ENCODE measurements at places on chromosomes 6 and 20. TPM values are rescaled to one million over a fixed set of nuclear protein-coding genes. Genes with fewer than 3 reads are reported as not detected.

AVP gene
- not detected for total RNA-seq

PRPF6 gene
- total RNA-seq, result 70.8 TPM

MUC22 gene
- not detected for total RNA-seq

TLDC2 gene
- not detected for total RNA-seq

HSD17B8 gene
- total RNA-seq, result 11.0 TPM

TRIM31 gene
- total RNA-seq, result not detected

RBPJL gene
- total RNA-seq, result not detected

TBXT gene
- total RNA-seq, result not detected

CASS4 gene
- total RNA-seq, result 9.0 TPM

IYD gene
- total RNA-seq, result not detected

AGPAT4 gene
- 8.8 TPM for total RNA-seq

TINAG gene
- total RNA-seq, result not detected

KCNQ2 gene
- total RNA-seq, result 0.10 TPM

SLC17A4 gene
- total RNA-seq, result not detected

HEY2 gene
- total RNA-seq, result not detected

PDE7B gene
- total RNA-seq, result 0.57 TPM

DZANK1 gene
- total RNA-seq, result 1.7 TPM

GPX5 gene
- total RNA-seq, result not detected

DNA sequence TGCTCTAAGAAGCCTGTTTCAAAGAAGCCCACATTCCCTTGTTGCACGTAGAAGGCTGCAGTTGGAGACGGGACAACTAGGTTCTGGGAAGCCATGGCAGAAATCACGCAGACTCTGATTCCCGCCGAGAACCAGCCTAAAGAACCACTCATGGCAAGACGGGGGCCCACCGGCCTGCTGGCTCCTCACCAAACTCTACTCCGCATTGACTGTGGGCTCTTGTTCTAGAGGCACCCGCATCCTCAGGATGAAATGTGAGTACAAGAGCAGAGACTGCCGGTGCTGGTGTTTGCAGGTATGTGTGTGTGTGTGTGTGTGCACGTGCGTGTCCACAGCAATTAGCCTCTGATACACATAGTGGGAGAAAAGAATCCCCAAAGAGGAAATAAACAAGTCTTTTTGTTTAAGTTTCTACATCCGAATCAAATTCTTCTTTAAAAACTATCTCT lies 42.3 kb upstream of the NR2E1 start:
- H3K27me3 ChIP-seq, result peaks cover 88% of the 10 kb centered on the region
- H3K4me1 ChIP-seq, result peaks cover 9% of the 10 kb centered on the region
- H3K4me3 ChIP-seq, result no peak overlapping the region
- H3K36me3 ChIP-seq, result no peaks in the 10 kb centered on the region
- H3K27ac ChIP-seq, result no peak overlapping the region
- DNase-seq, result no peak

- no peak for DNase-seq
- H3K36me3 ChIP-seq, result no peaks in the 10 kb centered on the region
- peaks cover 3% of the 10 kb centered on the region for H3K4me1 ChIP-seq
- H3K4me3 ChIP-seq, result no peak overlapping the region
Measured at GRCh38 chr6:154991207-154991606, 3.9 kb upstream of the TIAM2 start.

DNA sequence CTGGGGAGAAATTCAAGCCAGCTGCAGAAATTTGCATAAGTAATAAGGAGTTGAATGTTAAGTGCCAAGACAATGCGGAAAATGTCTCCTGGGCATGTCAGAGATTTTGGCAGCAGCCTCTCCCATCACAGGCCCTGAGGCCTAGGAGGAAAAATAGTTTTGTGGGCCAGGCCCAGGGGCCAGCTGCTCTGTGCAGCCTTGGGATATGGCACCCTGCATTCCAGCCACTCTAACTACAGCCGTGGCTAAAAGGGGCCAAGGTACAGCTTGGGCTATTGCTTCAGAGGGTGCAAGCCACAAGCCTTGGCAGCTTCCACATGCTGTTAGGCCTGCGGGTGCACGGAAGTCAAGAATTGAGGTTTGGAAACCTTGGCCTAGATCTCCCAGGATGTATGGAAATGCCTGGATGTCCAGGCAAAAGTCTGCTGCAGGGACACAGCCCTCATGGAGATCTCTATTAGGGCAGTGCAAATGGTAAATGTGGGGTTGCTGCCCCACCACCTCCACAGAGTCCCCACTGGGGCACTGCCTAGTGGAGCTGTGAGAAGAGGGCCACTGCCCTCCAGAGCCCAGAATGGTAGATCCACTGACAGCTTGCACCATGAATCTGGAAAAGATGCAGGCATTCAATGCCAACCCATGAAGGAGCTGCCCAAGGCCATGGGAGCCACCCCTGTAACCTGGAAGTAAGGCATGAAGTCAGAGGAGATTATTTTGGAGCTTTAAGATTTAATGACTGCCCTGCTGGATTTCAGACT lies 126.5 kb downstream of the DTNBP1 start:
- no peaks in the 10 kb centered on the region for H3K4me1 ChIP-seq
- H3K36me3 ChIP-seq, result peaks cover 8% of the 10 kb centered on the region
- H3K27ac ChIP-seq, result no peak overlapping the region
- no peak for DNase-seq
- no peaks in the 10 kb centered on the region for H3K27me3 ChIP-seq

DNA sequence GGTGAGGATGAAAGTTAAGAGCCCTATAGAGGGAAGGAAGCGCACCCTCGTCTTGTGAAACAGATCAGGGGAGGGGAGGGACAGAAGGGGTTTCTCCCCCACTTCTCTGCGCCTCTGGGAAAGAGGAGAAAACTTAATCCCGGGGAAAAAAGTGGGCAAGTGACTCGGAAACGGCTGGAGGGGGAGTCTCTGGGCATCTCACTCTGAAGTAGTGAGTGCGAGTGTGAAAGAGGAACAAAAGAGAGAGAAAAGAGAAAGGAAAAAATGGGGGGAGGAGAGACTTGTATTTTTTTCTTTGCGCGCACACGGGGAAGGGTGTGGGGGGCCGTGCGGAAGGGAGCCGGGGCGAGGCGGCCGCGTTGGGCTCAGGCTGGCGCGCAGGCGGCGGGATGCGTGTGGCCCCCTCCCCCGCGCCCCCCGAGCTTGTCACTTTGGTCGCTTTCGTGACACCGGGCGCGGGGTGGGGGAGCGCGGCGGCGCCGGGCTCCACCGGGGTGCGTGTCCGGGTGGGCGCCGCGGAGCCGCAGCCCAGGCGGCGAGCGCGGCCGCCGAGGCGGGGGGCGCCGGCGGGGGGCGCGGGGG lies 454 bp downstream of the L3MBTL3 start:
- DNase-seq, result peak; percentile 26
- H3K4me1 ChIP-seq, result peaks cover 26% of the 10 kb centered on the region
- no peaks in the 10 kb centered on the region for H3K27me3 ChIP-seq
- H3K36me3 ChIP-seq, result peaks cover 8% of the 10 kb centered on the region

DNA sequence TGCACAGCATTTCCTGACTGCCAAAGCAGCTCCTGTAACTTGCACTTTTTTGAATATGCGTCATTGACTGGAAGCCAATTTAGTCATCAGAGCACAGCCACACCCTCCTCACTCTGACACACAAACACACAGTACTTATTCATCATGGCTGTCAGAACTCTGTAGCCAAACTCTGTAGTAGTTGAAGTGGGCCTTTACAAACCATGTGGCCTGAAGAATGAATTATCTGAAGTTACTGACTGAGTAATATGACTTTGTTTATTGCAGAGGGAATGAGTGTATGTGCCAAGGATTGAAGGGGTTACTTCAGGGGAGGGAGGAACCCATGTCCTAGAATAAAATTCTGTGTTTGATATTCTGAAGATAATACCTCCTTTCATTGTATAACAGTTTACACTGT lies 102.7 kb downstream of the FIG4 start:
- no peaks in the 10 kb centered on the region for H3K27me3 ChIP-seq
- H3K36me3 ChIP-seq, result peaks cover 1% of the 10 kb centered on the region
- no peak overlapping the region for H3K27ac ChIP-seq
- peaks cover 3% of the 10 kb centered on the region for H3K4me1 ChIP-seq
- DNase-seq, result no peak

- H3K4me3 ChIP-seq, result no peak overlapping the region
- no peaks in the 10 kb centered on the region for H3K4me1 ChIP-seq
- no peak overlapping the region for H3K27ac ChIP-seq
- H3K36me3 ChIP-seq, result peaks cover 9% of the 10 kb centered on the region
- no peaks in the 10 kb centered on the region for H3K27me3 ChIP-seq
Measured at GRCh38 chr6:41122373-41122772, 31.8 kb downstream of the TREML1 start.

- no peak for DNase-seq
- H3K27me3 ChIP-seq, result peaks cover 6% of the 10 kb centered on the region
- no peak overlapping the region for H3K27ac ChIP-seq
- H3K36me3 ChIP-seq, result no peaks in the 10 kb centered on the region
- no peak overlapping the region for H3K4me3 ChIP-seq
- no peaks in the 10 kb centered on the region for H3K4me1 ChIP-seq
Measured at GRCh38 chr6:113739041-113739655, 118.0 kb upstream of the MARCKS start.

DNA sequence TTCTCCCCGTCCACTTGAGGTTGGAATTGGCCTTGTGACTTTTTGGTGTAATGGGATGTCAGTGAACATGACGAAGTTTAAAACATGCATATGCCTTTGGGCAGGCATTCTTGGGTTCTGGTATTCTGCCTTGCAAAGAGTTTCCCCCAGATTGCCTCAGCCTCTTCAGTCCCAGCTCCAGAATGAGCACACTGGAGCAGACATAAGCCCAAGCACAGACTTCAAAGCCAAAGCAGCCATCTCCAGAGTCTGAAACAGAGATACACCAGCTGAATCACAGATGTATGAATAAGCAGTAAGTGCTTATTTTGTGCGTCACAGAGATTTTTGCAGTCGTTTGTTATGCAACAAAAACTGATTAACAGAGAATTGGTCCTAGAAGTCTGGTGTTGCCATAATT lies 546.0 kb downstream of the FRK start:
- no peaks in the 10 kb centered on the region for H3K36me3 ChIP-seq
- H3K27ac ChIP-seq, result no peak overlapping the region
- H3K4me3 ChIP-seq, result no peak overlapping the region
- no peaks in the 10 kb centered on the region for H3K27me3 ChIP-seq
- H3K4me1 ChIP-seq, result no peaks in the 10 kb centered on the region

- H3K4me1 ChIP-seq, result no peaks in the 10 kb centered on the region
- no peak overlapping the region for H3K4me3 ChIP-seq
- peaks cover 3% of the 10 kb centered on the region for H3K27me3 ChIP-seq
- H3K36me3 ChIP-seq, result no peaks in the 10 kb centered on the region
- H3K27ac ChIP-seq, result no peak overlapping the region
Measured at GRCh38 chr6:54083287-54083686, 28.0 kb upstream of the MLIP start.

DNA sequence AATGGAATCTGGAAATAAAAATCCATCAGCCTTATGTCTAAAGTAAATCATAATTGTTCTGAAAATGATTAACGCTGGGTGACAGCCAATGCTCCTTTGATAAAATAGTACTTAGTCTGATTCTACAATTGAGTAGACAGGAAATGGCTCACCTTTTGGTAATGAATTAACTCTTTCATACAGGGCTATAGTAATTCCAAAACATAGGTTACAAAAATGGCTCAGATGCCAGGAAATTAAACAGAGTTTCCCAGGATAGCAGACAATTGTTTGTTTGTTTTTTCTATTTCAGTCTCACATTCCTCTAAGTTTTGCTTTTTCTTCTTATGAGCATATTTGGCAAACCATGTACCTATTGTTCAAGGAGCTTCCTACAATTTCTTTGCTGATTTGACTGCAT lies 257.2 kb upstream of the EPHA7 start:
- H3K4me3 ChIP-seq, result no peak overlapping the region
- H3K4me1 ChIP-seq, result no peaks in the 10 kb centered on the region
- DNase-seq, result no peak
- H3K36me3 ChIP-seq, result no peaks in the 10 kb centered on the region

- DNase-seq, result no peak
- no peak overlapping the region for H3K4me3 ChIP-seq
- H3K27ac ChIP-seq, result no peak overlapping the region
- H3K4me1 ChIP-seq, result peaks cover 15% of the 10 kb centered on the region
Measured at GRCh38 chr20:44496976-44497375, 21.3 kb downstream of the TTPAL start.

- H3K27me3 ChIP-seq, result peaks cover 2% of the 10 kb centered on the region
- no peak overlapping the region for H3K4me3 ChIP-seq
- no peaks in the 10 kb centered on the region for H3K36me3 ChIP-seq
- H3K4me1 ChIP-seq, result peaks cover 13% of the 10 kb centered on the region
Measured at GRCh38 chr20:57696401-57696961, 13.3 kb downstream of the PMEPA1 start.

GRCh38 chr6:167763056-167763944 lies 63.4 kb upstream of the AFDN start:
- no peaks in the 10 kb centered on the region for H3K36me3 ChIP-seq
- H3K27me3 ChIP-seq, result no peaks in the 10 kb centered on the region
- no peak for DNase-seq
- no peak overlapping the region for H3K4me3 ChIP-seq
- H3K4me1 ChIP-seq, result no peaks in the 10 kb centered on the region

GRCh38 chr20:3227936-3228749 lies 10.8 kb downstream of the SLC4A11 start:
- no peak for DNase-seq
- H3K27ac ChIP-seq, result no peak overlapping the region
- no peak overlapping the region for H3K4me3 ChIP-seq
- peaks cover 12% of the 10 kb centered on the region for H3K4me1 ChIP-seq

- no peaks in the 10 kb centered on the region for H3K36me3 ChIP-seq
- H3K27me3 ChIP-seq, result peaks cover 54% of the 10 kb centered on the region
- no peak within 1 kb of the TSS for H3K27ac ChIP-seq
- H3K4me1 ChIP-seq, result peaks cover 12% of the 10 kb centered on the region
Measured at GRCh38 chr6:133241086-133241900, at the start of gene EYA4. Gene EYA4 (plus strand): TSS chr6:133241357. CDS start chr6:133274781, 33,424 bp downstream.

GRCh38 chr6:125153391-125154117 lies at the start of gene TPD52L1:
Gene TPD52L1 (plus strand): TSS chr6:125153773. CDS start chr6:125153952, 179 bp downstream.
- no peak within 1 kb of the TSS for H3K27ac ChIP-seq
- peak within 1 kb of the TSS; percentile 66 for H3K4me3 ChIP-seq
- no peaks in the 10 kb centered on the region for H3K36me3 ChIP-seq
- peak; percentile 62 for DNase-seq

DNA sequence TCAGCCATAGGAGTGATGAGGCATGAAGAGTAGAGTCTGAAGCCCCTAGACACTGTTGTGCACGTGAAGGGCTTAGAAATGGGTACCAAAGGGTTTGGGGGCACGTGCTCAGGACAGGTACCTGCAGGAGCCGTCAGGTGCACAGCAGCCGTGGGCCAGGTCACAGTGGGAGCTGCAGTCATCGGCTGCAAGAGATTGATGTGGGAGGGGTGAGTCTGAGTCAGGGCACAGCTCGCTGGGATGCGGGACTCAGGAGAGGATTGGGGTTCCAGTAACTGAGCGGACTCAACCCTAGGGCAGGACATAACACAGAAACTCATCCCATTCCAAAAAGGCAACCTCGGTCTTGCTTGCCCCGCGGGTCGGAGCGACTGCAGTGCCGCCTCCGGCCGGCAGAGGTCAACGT lies 1.1 kb downstream of the DLK2 start:
- H3K4me1 ChIP-seq, result peaks cover 12% of the 10 kb centered on the region
- peaks cover 28% of the 10 kb centered on the region for H3K27me3 ChIP-seq
- peaks cover 11% of the 10 kb centered on the region for H3K36me3 ChIP-seq
- H3K27ac ChIP-seq, result no peak overlapping the region

Measured in activated CD4-positive, alpha-beta T cell treated with anti-CD3 and anti-CD28 coated beads, Interleukin-2, amount 10 ng/mL, durations not matched to agents 7 days and 5 days (primary cell).